Osteoblast (primary cell): ENCODE measurements at places on chromosomes 7 and 10. TPM values are rescaled to one million over a fixed set of nuclear protein-coding genes. Genes with fewer than 3 reads are reported as not detected.

DNA sequence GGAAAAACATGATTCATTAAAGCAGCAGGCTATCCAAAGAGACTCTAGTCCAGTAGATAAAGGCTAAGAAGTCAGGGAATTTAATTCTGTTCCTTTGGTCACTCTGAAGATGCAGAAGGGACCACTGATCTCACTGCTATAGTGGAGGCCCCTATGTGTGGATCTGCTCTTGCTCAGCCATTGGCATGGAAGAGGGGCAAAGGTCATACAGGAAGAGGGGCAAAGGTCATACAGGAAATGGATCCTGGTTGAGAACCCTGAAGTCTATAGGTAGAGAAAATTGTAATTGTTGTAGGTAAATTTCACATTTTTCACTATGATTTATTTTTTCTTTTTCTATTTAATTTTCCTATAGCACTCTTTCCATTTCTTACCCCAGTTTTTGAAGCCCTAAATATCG lies 21.6 kb downstream of the OR2AE1 start:
- no peak for DNase-seq

DNA sequence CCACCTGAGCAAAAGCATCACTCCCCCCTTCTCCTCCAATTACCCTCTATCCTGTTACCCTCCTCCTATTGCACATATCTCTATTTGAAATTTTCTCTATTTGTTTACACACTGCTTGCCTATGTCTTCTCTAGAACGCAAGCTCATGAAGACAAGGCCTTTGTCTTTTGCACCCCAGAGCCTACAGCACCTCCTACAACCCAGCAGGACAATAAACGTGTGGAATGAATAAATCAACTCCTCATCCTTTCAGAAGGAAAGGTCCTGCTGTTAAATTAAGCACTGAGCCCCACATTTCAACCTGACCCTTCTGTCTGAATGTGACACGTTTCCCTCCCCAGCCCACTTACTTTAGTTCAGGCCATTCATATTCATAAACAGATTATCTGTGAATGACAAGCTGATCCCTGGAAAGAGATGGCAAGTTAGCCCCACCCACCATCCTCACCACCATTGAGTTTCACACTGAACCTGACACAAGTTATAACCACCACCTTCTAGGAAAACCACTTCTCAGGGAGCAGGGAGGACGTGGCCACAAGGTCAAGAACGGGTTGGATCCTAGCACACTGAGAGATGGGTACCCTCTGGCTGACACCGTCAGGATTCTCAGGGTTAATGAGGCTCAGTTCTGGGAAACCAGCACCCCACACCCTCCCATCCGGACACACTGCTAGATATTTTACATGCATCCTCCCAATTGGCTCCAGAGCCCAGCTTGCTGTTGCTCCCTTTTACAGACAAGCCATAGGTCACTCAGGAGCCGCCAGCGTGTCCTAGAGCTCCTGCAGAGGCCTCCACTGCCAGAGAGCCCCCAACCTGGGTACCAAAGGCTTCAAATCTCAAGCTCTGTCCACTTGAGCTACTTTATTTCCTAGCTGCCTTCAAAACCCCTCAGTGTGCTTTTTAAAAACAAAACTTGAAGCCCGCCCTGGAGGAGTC lies 934 bp downstream of the PRTFDC1 start:
- peak; percentile 86 for DNase-seq

- peak; percentile 93 for DNase-seq
Observed at GRCh38 chr7:157276731-157277562, 59.9 kb upstream of the DNAJB6 start.

GRCh38 chr7:70710651-70711050 lies 421.3 kb upstream of the GALNT17 start:
- peak; percentile 77 for DNase-seq

GRCh38 chr10:18738835-18739234 lies 79.6 kb downstream of the ARL5B start:
- DNase-seq: no peak

DNA sequence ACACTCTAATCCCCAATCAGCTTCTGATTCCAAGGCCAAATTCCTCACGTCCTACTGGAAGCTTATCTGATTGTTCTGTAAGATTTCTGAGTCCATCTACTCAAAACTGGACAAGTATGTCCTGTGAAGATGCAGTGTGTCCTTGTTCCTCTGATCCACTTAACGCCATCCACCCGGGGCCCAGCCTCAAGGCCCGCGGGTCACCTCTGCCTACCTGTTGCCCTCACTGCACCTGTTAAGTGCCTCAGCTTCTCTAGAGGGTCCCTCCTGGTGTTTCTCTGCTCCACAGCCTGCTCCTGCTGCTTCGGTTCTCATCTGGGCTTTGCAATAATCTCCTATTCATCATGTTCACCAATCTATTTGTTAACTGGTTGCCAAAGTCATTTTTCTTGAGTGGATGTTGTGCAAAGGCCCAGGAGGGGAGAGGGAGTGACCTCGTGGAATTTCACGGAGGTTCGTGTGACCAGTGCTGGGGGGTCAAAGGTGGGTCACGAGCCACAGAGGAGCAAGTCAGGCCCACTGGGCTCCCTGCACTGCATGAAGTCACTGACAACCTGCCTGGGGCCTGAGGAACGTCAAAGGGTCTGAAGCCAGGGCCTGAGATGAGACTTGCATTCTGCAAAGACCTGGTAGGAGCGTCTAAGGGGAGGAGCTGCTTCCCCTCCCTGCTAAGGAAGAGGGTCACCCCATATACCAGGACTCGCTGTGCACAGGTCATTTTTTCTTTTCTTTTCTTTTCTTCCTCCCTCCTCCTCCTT lies 338.1 kb downstream of the WDR37 start:
- no peak for DNase-seq

GRCh38 chr10:84654671-84655070 lies 326.3 kb downstream of the CCSER2 start:
- DNase-seq: no peak

DNA sequence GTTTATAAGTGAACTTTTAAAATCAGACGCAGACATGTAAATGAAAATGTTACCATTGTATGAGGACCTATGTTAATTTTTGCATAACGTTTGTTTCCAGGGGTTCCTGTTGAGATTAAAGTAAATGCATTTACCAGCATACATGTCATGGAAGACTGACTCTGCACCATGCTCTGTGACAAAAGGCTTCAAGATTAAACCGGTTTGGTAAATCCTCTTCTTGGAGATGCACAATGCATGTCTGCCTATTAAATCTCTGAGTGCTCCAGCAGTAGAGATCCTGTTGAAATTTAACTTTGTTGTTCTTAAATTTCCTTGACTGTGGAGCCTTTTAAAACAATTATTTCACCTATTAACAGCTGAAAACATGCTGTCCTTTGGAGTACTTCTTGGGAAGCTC lies 36.5 kb upstream of the JAZF1 start:
- DNase-seq: no peak

Gene POM121L12
- not detected in 2 replicates for total RNA-seq

Gene SLC26A4
- total RNA-seq: 0.36 and 0.59 TPM in 2 replicates

Gene PLEKHS1
- under 0.01 TPM in 1 of 2 replicates, not detected in the other for total RNA-seq
